H9 (cell line): ENCODE measurements at places on chromosomes 7 and 10. TPM values are rescaled to one million over a fixed set of nuclear protein-coding genes. Genes with fewer than 3 reads are reported as not detected.

Gene TCAF2
- total RNA-seq, result 0.04 TPM in 2 replicates

Gene FKBP6
- total RNA-seq, result not detected in 2 replicates

DNA sequence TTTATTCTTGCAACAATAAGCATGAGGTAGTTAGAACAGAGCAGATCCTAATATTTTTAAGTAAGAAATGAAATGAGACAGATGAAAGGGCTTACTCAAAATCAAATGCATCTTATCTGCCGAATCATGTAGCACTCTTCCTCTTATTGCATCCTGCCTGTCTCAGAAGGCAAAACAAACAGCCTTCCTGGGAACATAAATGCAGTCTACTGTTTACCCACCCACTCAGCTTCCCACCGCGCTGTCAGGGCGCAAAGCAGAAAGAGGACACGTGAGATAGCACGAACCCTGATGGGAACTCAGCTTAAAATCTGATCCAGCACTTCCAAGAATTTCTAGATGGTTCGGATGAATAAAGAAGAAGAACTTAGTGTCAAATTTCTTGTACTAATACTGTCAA, 114.4 kb upstream of the CDK1 start:
- H3K27ac ChIP-seq, result no peak overlapping the region
- H3K4me3 ChIP-seq, result no peak overlapping the region
- no peaks in the 10 kb centered on the region for H3K27me3 ChIP-seq
- DNase-seq, result no peak
- H3K36me3 ChIP-seq, result no peaks in the 10 kb centered on the region; the same call in 2 of the 3 replicates

DNA sequence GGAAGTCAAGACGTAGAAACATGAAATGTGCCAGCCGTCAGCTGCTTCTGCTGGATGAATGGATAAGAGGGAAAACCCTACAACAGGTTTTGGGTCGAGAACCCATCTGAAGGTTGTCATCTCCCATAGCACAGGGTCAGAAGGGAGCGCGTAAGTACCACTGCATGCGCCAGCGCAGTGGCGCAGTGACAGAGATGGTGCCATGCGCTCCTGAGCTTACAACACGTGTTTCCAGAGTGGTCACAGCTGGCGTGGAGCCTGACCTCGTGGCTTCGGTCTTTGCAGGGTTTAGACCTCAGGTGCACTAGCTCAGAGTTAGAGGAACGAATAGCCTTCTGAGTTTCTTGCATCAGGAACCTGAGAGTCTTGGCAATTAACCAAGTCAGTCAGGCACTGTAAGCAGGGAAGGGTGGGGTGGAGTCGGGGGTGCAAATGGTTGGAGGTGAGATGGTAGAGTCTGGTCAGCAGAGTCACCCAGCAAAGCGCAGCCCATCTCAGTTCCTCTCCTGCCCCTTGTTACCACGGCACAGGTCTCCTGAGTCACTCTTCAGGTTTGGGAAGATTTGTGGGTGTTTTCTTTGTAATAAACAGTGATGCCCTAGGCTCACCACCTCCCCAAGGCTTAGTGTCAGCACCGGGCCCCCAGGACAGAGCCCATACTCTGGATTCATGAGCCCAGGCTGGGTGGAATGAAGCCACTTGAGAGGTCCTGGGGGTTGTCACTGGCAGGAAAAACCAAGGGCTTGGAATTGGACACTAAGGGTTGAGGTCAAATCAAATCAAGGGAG, 84.1 kb upstream of the PPIF start:
- H3K4me1 ChIP-seq, result no peaks in the 10 kb centered on the region
- no peak for DNase-seq
- no peak overlapping the region for H3K4me3 ChIP-seq
- no peaks in the 10 kb centered on the region for H3K27me3 ChIP-seq
